ENCODE measurements at places on chromosomes 12 and 14. TPM values are rescaled to one million over a fixed set of nuclear protein-coding genes. Genes with fewer than 3 reads are reported as not detected.

KRT83 gene
- total RNA-seq, result not detected

MAP3K9 gene
- total RNA-seq, result 1.4 TPM

FZD10 gene
- total RNA-seq, result under 0.01 TPM

ANKS1B gene
- total RNA-seq, result 1.2 TPM

DACT1 gene
- 27.4 TPM for total RNA-seq

PLD4 gene
- under 0.01 TPM for total RNA-seq

LRFN5 gene
- total RNA-seq, result 25.5 TPM

SYT10 gene
- not detected for total RNA-seq

KRT5 gene
- 0.22 TPM for total RNA-seq

PIWIL1 gene
- total RNA-seq, result not detected

ANKRD13A gene
- 108 TPM for total RNA-seq

OAS2 gene
- 0.77 TPM for total RNA-seq

NELL2 gene
- 0.55 TPM for total RNA-seq

HOXC10 gene
- not detected for total RNA-seq

FITM1 gene
- total RNA-seq, result not detected

TEX22 gene
- 0.11 TPM for total RNA-seq

SOAT2 gene
- total RNA-seq, result not detected
